PC-3 (cell line): ENCODE measurements at places on chromosomes 4 and X. TPM values are rescaled to one million over a fixed set of nuclear protein-coding genes. Genes with fewer than 3 reads are reported as not detected.

CLDN34 gene
- 0.66 TPM in 1 of 2 replicates, not detected in the other for total RNA-seq

F8A2 gene
- total RNA-seq = not detected in 2 replicates

GLUD2 gene
- total RNA-seq = 0.29 and 0.40 TPM in 2 replicates

SLIT2 gene
- 19.1 and 28.7 TPM in 2 replicates for total RNA-seq

IGSF1 gene
- not detected in 2 replicates for total RNA-seq

GPAT3 gene
- 22.5 and 34.2 TPM in 2 replicates for total RNA-seq

CLGN gene
- total RNA-seq = 7.9 and 9.6 TPM in 2 replicates

FGFBP2 gene
- not detected in 2 replicates for total RNA-seq
